Activated naive CD8-positive, alpha-beta T cell treated with anti-CD3 and anti-CD28 coated beads, Interleukin-2, amount 10 ng/mL, durations not matched to agents 7 days and 5 days (primary cell): ENCODE measurements at places on chromosomes 12 and 14.

GRCh38 chr12:109182041-109182839 is 65.9 kb downstream of the ACACB start:
- DNase-seq = no peak

- no peak for DNase-seq
These were observed 11.3 kb downstream of the LRRC74A start for GRCh38 chr14:76837524-76837923.

DNA sequence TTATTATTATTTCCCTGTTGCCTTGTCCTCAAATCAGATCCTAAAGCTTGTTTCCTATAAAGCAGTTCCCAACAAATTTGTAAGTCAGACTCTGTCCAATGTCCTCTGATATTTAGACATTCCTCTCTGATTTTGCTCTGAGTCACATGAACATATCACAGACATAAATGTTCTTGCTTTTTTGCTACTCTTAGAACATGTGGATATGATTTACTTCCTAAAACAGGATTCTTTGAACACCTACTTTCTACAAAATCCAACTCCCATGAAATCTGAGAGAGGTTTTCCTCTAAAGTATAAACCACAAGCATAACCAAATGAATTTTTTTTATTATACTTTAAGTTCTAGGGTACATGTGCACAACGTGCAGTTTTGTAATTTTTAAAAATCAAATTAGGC is 181.3 kb upstream of the SLC38A2 start:
- DNase-seq = no peak

- no peak for DNase-seq
These were observed 6.2 kb upstream of the SLC15A4 start for GRCh38 chr12:128829861-128830504.

GRCh38 chr14:97221572-97222285 is 424.5 kb downstream of the VRK1 start:
- DNase-seq = no peak
